Muscle of back (tissue), 13 donors: ENCODE measurements at places on chromosomes 16 and 17. TPM values are rescaled to one million over a fixed set of nuclear protein-coding genes. Genes with fewer than 3 reads are reported as not detected.

- no peak for DNase-seq
Observed at GRCh38 chr16:1497014-1497598, 3.9 kb downstream of the TELO2 start.

DNA sequence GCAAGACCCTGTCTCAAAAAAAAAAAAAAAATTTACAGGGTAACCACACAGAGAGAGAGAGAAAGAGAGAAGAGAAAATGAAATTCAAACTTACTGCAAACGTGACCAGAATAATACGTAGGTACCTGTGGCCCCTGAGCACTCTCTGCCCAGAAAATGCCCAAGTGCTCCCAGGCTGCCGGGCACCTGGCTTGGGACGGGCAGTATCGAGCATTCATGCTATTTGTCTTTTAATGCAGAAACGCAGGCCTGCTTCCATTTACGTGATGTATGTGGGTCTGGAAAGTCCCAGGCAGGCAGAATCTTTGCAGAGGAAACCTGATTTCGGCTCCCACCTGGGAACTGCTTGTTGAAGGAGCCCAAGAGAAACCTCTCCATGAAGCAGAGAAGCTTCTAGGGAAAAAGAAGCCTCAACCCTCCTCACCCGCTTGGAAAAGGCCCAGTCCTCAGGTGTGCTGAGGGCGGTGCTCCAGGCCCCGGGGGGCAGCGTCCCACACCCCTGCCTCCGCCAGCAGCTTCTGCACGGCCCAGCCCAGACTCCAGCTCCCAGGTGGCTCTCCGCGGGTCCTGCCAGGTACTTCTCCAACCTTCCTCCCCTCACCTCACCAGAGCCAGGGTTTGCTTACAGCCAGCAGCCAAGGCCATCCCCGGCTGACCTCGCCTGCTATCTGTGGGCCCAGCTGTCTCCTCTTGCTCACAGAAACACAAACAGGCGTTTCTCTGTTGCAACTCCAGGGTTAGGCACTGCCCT, 14.0 kb downstream of the RPH3AL start:
- DNase-seq = peak; percentile 19

- no peak for DNase-seq
Observed at GRCh38 chr16:10081201-10081940, 100.9 kb downstream of the GRIN2A start.

DNA sequence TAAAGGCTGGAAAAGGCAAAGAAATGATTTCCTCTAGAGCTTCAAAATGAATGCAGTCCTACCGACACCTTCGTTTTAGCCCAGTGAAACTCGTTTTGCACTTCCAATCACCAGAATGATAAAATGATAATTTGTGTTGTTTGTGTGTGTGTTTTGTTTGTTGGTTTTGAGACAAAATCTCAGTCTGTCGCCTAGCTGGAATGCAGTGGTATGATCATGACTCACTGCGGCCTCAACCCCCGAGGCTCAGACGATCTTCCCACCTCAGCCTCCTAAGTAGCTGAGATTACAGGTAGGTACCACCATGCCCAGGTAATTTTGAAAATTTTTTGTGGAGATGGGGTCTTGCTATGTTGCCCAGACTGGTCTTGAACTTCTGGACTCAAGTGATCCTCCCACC, 3.4 kb upstream of the EVPLL start:
- DNase-seq = no peak

DNA sequence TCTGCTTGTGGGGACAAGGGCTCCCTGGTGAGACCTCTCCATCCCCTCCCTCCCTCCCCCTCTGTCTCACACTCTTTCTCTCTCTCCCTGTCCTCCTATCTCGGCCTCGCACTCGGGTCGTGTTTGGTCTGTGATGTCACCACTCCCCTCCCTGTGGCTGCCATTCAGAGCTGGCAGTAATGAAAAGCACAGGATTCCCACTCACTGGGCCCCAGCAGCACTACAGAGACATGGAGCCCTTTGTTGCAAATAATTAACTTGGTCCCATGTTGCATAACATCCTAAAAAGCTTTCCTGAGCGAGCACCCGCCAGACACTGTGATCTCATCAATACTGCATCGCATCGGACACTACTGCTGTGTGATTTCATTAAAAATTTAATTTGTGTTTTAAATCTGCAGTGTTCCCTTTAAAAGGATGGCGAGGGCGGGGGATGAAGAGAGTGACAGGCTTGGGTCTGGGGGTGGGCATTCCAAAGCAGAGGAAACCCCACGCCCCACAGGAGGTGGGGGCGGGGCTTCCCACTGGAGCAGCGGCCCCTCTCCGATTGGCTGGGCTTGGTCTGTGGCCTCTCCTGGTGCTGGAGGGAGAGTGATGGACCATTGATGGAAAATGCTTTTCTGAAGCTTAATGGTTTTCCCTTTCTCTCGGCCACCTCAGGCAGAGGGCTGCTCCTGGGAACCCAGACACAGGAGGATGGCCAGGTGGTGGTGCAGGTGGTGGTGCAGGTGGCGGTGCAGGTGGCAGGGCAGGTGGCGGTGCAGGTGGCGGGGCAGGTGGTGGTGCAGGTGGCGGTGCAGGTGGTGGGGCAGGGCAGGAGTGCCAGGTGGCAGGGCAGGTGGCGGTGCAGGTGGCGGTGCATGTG, 15.3 kb upstream of the NPTX1 start:
- no peak for DNase-seq

DNA sequence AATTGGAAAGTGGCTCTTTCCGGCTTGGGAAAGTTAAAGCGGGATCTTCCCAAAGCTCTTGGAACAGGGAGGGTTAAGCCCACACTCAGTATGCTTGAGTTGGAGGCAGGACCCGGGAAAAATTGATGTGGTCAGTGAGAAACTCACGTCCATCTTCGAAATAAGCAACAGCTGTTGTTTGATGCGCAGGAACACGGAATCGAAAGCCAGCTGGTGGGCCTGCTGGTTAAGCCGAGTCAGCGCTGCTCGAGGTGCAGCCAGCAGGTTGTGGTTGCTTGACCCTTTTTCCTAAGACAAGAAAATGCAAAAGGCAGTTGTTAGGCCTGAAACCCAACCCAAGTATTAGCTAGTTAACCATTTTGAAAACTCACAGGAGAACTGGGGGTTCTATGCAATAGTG, 49.4 kb downstream of the COG7 start:
- no peak for DNase-seq

GRCh38 chr16:22847690-22848089, 33.7 kb downstream of the HS3ST2 start:
- DNase-seq = no peak

DNA sequence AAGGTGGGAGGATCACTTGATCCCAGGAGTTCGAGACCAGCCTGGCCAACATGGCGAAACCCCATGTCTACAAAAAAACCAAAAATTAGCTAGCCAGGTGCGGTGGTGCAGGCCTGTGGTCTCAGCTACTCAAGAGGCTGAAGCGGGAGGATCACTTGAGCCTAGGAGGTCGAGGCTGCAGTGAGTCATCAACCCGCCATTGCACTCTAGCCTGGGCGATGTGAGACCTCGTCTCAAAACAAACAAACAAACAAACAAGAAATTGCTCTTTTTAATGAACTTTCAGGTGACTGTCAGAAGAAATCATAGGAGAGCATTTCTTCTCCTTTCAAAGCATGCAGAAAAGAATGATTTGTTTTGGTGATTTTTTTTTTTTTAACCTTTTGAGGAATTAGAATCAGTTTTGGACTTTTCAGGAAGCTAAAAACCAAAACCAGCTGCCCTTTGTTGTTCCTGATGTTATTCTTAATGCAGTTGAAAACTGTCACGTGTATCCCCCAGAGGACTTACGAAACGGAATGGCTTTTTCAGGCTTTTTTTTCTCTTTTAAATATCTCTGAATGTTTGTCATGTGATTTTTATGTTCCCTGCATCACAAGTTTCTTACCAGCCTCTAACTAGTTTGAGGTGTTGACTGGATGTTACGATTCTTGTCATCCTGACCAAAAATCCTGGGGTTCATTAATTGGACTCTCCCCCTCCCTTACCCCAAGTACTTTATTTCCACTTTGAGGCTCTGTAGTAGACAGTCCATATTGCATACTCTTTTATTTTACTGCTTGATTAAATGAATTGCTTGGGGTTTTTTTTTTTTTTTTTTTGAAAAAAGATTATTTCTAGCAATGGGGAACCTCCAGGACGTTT, 34.1 kb downstream of the SNX29 start:
- peak; percentile 56 for DNase-seq

DNA sequence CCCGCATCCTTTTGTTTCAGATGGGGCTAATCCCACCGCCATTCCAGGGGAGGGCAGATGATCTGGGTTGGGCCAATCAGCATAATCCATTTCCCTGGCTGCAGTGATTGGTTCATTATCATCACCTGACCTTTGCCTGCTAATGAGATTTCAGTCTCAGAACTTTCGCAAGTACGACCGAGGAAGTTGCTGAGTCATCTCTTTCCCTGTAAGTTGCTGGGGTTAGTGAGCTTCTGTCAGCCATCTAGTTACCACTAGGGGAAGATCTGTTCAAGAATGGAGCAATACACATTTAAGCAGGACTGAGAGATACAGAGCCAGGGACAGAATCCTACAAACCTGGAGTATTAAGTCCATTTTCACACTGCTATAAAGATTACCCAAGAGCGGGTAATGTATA, 65.3 kb upstream of the NUDT7 start:
- DNase-seq = no peak

- DNase-seq = no peak
Observed at GRCh38 chr16:70465999-70466804, 11.8 kb downstream of the FCSK start.

GRCh38 chr17:17741349-17742023, 60.2 kb downstream of the RAI1 start:
- no peak for DNase-seq

GRCh38 chr16:2609827-2610470, 72.1 kb downstream of the PDPK1 start:
- DNase-seq = no peak

- no peak for DNase-seq
Observed at GRCh38 chr17:20823905-20824304, 218.9 kb downstream of the USP22 start.

GRCh38 chr16:12131755-12132154, 155.2 kb downstream of the SNX29 start:
- no peak for DNase-seq

DNA sequence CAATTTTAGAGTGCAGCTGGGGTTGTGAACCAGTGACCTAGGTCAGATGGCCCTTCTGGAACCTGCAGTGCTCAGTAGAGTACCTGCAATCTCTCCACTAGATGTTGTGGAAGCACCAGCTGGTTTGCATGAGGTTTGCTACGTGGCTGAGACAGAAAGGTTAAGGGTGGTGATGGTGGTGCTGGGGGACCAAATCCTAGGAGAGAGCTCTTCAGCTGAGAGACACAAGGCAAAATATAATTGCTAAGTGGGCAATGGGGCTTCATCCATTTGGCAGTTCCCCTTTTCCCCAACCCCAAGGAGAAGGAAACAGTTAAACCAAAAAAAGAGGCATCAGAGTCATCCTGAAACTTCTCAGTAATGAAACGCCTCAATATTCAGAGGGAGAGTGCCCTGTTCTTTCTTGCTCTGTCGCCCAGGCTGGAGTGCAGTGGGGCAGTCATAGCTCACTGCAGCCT, 13.9 kb downstream of the ITPRIPL2 start:
- no peak for DNase-seq

DNA sequence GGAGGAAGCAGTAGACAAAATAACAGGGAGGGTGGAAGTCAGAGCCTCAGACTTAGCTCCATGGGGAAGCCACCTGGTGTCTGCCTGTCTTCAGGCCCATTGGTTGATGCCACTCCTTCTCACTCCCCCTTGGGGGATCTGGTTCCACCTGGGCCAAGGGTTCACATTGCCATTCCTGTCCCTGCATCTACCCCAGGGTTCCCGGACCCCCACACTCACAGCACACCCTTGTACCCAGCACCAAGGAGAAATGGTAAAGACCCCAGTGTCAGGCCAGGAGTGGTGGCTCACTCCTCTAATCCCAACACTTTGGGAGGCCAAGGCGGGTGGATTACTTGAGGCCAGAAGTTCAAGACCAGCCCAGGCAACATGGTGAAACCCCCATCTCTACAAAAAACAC, 1.0 kb upstream of the CA7 start:
- DNase-seq = no peak

DNA sequence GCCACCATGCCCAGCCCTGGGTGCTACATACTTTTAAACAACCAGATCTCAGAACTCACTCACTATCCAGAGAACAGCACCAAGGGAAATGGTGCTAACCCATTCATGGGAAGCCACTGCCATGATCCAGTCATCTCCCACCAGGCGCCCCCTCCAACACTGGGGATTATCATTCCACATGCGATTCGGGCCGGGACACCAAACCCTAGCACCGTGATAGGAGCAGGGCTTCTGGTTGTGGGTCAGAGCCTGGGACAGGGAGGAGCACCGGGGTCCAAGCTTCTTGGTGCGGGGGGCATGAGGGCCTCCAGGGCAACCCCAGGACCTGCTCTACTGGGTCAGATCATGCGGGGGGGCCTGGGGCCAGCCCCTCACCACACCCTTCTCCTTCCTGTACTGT, 4.5 kb downstream of the TMEM235 start:
- no peak for DNase-seq

DNA sequence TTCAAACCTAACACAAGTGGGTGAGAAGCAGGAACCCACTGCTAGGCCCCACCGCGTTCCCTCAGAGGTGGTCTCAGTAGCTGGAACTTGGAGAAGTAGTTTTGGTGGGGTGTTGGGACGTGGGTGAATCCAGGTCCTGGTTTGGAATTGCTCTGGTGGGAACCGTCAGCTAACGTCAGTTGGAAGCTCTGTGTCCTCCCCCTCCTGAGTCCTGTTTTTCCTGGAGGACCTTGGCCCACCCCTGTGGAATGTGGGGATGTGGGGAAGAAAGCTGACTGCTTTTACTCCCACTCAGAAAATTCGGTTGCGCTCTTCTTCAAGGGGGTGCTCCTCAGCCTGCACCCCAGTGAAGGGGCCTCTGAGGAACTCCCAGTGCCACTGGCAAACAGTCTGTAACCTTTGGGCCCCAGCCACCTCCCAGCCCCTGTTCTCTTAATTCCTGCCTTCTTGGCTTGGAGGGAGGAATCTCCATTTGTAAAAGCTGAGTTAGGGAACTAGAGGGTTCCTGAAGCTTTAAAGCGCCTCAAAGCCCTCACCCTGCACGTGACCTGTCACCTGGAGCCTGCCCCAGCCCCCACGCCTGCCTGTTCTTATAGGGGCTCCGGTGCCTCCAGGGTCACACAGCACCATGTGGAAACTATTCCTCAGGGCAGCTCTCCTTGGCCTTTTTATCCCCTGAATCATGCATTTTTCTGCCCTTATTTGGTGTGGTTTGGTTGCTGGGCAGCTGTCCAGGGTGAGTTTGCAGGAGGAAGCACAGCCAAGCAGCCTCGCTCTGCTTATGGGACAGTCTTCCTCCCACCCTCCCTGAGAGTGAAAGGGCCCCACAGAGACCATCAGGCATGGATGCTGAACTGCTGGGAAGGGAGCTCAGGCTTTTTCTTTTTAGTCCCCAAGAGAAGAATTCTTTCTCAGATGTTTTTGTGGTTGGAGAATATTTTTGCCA, 16.2 kb upstream of the NAGLU start:
- peak; percentile 93 for DNase-seq

- no peak for DNase-seq
Observed at GRCh38 chr16:78249056-78249455, 149.6 kb downstream of the WWOX start.

ARHGDIA gene
- polyA plus RNA-seq = 184 TPM

PPM1E gene
- polyA plus RNA-seq = 2.3 TPM

HSD11B2 gene
- 7.9 TPM for polyA plus RNA-seq

MYH1 gene
- 13.9 TPM for polyA plus RNA-seq

CPHXL2 gene
- polyA plus RNA-seq = not detected

C17orf78 gene
- not detected for polyA plus RNA-seq

TBC1D3L gene
- polyA plus RNA-seq = 24.2 TPM

ZNF597 gene
- polyA plus RNA-seq = 1.8 TPM

DBF4B gene
- polyA plus RNA-seq = 7.8 TPM

SLC7A6 gene
- 6.3 TPM for polyA plus RNA-seq

PIRT gene
- polyA plus RNA-seq = not detected

KLHL10 gene
- 0.15 TPM for polyA plus RNA-seq

SOCS1 gene
- polyA plus RNA-seq = 1.3 TPM

PRSS33 gene
- not detected for polyA plus RNA-seq

XAF1 gene
- polyA plus RNA-seq = 16.1 TPM

CTF1 gene
- polyA plus RNA-seq = 9.1 TPM

RNF112 gene
- polyA plus RNA-seq = 5.1 TPM
